Lung (tissue), 17 donors: ENCODE measurements at places on chromosomes 2 and 18. TPM values are rescaled to one million over a fixed set of nuclear protein-coding genes. Genes with fewer than 3 reads are reported as not detected.

GRCh38 chr2:11140492-11140891 is 14.8 kb upstream of the SLC66A3 start:
- no peak for DNase-seq
- no peaks in the 10 kb centered on the region for H3K27me3 ChIP-seq
- H3K36me3 ChIP-seq: no peaks in the 10 kb centered on the region

DNA sequence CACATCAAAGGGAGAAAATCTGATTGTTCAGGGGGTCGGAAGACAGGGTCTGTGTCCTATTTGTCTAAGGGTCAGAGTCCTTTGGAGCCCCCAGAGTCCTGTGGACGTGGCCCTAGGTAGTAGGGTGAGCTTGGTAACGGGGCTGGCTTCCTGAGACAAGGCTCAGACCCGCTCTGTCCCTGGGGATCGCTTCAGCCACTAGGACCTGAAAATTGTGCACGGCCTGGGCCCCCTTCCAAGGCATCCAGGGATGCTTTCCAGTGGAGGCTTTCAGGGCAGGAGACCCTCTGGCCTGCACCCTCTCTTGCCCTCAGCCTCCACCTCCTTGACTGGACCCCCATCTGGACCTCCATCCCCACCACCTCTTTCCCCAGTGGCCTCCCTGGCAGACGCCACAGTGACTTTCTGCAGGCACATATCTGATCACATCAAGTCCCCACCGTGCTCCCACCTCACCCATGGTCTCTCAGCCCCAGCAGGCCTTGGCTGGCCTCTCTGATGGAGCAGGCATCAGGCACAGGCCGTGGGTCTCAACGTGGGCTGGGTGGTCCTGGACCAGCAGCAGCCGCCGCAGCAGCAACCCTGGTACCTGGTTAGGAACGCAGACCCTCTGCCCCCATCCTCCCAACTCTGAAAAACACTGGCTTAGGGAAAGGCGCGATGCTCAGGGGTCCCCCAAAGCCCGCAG is 3.8 kb downstream of the PROC start:
- H3K27ac ChIP-seq: no peak overlapping the region
- no peak overlapping the region for H3K4me3 ChIP-seq
- no peaks in the 10 kb centered on the region for H3K36me3 ChIP-seq
- peaks cover 21% of the 10 kb centered on the region for H3K27me3 ChIP-seq
- peaks cover 8% of the 10 kb centered on the region for H3K4me1 ChIP-seq

- no peaks in the 10 kb centered on the region for H3K27me3 ChIP-seq
- no peak for DNase-seq
- H3K27ac ChIP-seq: no peak overlapping the region
- H3K36me3 ChIP-seq: peaks cover 3% of the 10 kb centered on the region
- H3K4me1 ChIP-seq: no peaks in the 10 kb centered on the region
These were observed 118.8 kb downstream of the TTC27 start for GRCh38 chr2:32746669-32747068.

- no peak overlapping the region for H3K4me3 ChIP-seq
- no peaks in the 10 kb centered on the region for H3K4me1 ChIP-seq
- H3K36me3 ChIP-seq: no peaks in the 10 kb centered on the region
- no peaks in the 10 kb centered on the region for H3K27me3 ChIP-seq
These were observed 398.6 kb downstream of the DCDC2C start for GRCh38 chr2:4101936-4102335.

GRCh38 chr2:161578998-161579397 is 45.2 kb upstream of the SLC4A10 start:
- H3K27me3 ChIP-seq: no peaks in the 10 kb centered on the region
- no peak overlapping the region for H3K4me3 ChIP-seq
- no peaks in the 10 kb centered on the region for H3K36me3 ChIP-seq
- no peak for DNase-seq

- H3K4me1 ChIP-seq: no peaks in the 10 kb centered on the region
- H3K27me3 ChIP-seq: no peaks in the 10 kb centered on the region
- no peaks in the 10 kb centered on the region for H3K36me3 ChIP-seq
- H3K4me3 ChIP-seq: no peak overlapping the region
- no peak for DNase-seq
These were observed 154.2 kb downstream of the DSC3 start for GRCh38 chr18:30888344-30888743.

DNA sequence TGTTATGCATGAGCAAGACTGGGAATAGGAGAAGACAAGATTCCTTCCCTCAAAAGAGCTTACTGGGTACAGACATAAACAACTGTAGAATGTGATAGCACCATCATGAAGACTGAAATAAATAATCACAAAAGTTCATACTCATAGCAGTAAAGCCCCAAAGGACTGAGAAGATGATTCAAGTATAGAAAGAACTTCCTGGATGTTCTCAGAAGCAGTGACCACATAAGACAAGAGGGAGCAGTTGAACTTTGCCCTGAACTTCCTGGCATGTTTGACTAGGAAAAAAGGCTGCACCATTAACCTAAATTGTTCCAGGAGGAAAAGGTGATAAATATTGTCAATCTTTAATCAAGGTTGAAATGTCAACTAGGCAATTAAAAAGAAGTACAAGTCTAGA is 57.8 kb upstream of the CCDC141 start:
- H3K27ac ChIP-seq: no peak overlapping the region
- no peak overlapping the region for H3K4me3 ChIP-seq
- DNase-seq: no peak
- H3K27me3 ChIP-seq: no peaks in the 10 kb centered on the region
- H3K36me3 ChIP-seq: peaks cover 32% of the 10 kb centered on the region

DNA sequence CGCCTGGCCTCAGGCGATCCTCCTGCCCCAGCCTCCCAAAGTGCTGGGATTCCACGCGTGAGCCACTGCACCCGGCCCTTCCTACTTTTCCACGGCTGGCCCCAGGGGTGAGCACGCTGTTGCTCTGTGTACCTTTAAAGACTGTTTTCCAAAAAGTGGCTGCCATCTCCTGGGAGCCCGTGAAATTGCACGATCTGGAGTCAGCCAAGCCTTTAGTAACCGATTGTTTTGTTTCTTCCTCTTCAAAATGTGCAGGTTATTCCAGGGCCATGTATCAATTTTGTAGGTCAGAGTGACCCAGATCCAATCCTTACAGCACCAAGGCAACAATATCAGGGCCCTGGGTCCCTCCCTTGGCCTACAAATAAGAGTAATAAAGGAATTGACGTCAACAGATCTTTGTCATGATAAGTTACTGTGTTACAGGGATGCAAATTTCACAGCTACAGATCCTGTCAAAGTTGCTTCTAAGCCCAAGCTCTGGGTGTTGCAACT is 135.6 kb upstream of the ZNF236 start:
- H3K36me3 ChIP-seq: no peaks in the 10 kb centered on the region
- H3K4me1 ChIP-seq: no peaks in the 10 kb centered on the region

GRCh38 chr18:7741640-7742039 is 174.5 kb downstream of the PTPRM start:
- H3K27ac ChIP-seq: no peak overlapping the region
- DNase-seq: peak; percentile 37
- no peaks in the 10 kb centered on the region for H3K27me3 ChIP-seq
- no peaks in the 10 kb centered on the region for H3K36me3 ChIP-seq

GRCh38 chr18:35041815-35042387 is 688 bp downstream of the MAPRE2 start:
- peaks cover 13% of the 10 kb centered on the region for H3K4me1 ChIP-seq
- H3K27ac ChIP-seq: peak overlapping the region; percentile 93
- no peaks in the 10 kb centered on the region for H3K27me3 ChIP-seq
- H3K36me3 ChIP-seq: no peaks in the 10 kb centered on the region
- peak overlapping the region; percentile 81 for H3K4me3 ChIP-seq
- DNase-seq: no peak

GRCh38 chr2:127089478-127090235 is 17.3 kb downstream of the BIN1 start:
- no peak overlapping the region for H3K4me3 ChIP-seq
- DNase-seq: no peak
- no peaks in the 10 kb centered on the region for H3K27me3 ChIP-seq
- peaks cover 37% of the 10 kb centered on the region for H3K4me1 ChIP-seq
- no peaks in the 10 kb centered on the region for H3K36me3 ChIP-seq

Gene GLI2
- 9.2 TPM for total RNA-seq

Gene PIEZO2
- 33.2 TPM for total RNA-seq

Gene MLPH
- 295 TPM for total RNA-seq

Gene UGT1A10
- total RNA-seq: not detected

Gene MAP3K19
- total RNA-seq: 21.1 TPM

Gene COL6A3
- total RNA-seq: 459 TPM

Gene C1QL2
- total RNA-seq: not detected

Gene DIPK1C
- not detected for total RNA-seq

Gene DCDC2C
- 0.37 TPM for total RNA-seq
